Stimulated activated CD4-positive, alpha-beta T cell treated with anti-CD3 and anti-CD28 coated beads, Interleukin-2, amount 100 ng/mL, for 48 hours (primary cell): ENCODE measurements at places on chromosomes 13 and 19.
A peak's percentile ranks its signal among the peaks of the same experiment; 100 is the strongest.

- no peak for DNase-seq
Measured at GRCh38 chr19:38745316-38745715, 1.0 kb upstream of the CAPN12 start.

- no peak for DNase-seq
Measured at GRCh38 chr19:18626906-18627305, 9.9 kb upstream of the KLHL26 start.

DNA sequence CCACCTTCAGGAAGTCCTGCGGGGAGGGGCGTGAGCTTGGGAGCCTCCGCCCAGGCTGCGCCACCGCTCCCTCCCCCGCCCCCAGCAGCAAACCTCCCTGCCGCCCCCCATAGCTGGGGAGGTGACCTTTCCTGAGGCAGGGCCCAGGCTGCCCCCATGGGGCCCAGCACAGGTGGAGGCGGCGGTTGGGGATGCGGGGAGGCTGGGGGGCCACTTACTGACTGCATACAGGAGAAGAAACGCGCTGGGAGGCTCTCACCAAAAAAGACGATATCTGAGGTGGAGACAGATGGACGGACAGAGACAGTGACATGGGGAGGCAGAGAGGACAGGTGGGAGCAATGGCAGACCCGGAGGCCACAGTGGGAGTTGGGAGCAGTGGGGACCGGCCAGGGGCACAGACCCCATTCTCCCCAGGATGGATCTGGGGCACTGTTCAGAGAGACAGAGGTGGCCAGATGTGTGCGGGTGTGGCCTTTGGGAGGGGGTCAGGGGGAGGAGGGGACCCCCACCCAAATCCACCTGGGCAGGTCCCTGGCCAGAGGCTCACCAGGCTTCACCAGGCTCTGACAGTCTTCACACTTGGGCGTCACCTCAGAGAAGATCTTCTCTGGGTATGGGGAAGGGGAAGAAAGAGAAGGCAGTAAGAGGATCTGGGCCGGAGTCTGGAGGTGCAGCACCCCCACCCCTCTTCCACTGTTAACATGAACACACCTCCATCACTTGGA, 3.0 kb upstream of the RINL start:
- DNase-seq = no peak

DNA sequence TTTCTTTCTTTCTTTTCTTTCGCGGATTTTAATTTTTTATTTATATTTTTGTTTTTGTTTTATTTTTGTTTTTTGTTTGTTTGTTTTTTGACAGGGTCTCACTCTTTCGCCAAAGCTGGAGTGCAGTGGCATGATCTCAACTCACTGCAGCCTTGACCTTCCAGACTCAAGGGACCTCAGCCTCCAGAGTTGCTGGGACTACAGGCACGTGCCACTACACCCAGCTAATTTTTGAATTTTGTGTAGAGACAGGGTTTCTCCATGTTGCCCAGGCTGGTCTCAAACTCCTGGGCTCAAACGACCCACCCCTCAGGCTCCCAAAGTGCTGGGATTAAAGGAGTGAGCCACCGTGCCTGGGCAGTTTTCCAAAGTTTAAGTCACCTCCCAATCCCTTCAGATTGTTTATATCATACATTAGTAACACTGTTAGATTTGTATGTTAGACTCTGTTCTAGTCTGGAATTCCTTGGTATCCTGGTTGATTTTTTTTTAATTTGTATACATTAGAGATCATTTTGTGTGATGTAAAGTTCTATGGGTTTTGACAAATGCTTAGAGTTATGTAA, 597.3 kb downstream of the DCT start:
- no peak for DNase-seq

GRCh38 chr19:29714371-29714952, 599 bp downstream of the C19orf12 start:
- DNase-seq = no peak

DNA sequence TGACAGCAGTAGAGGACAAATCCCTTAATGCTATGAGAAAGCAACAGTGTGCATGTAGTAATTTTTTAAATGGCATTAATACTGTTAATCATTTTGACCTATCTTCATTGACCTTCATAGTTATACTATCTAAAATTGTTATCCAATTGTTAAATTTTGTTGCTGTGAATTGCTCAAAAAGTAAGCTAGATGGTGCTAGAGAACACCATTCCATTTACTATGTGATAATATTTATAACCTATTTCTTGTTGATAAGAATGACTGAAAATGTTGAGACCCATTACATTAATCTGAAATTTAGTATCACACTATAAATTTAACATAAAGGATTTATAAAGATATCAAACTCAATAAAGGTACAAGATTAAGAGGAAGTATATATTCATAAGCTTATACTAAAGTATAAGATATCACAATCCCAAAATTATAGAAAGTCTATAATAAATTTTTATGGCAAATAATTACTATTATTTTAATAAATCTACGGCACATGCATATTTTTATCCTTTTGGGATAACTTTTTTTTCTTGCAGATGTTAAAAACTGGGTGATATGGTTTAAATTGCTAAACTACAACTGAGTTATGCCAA, 1573.3 kb downstream of the PCDH9 start:
- no peak for DNase-seq

- no peak for DNase-seq
Measured at GRCh38 chr19:33518541-33518940, 3.0 kb downstream of the PEPD start.

DNA sequence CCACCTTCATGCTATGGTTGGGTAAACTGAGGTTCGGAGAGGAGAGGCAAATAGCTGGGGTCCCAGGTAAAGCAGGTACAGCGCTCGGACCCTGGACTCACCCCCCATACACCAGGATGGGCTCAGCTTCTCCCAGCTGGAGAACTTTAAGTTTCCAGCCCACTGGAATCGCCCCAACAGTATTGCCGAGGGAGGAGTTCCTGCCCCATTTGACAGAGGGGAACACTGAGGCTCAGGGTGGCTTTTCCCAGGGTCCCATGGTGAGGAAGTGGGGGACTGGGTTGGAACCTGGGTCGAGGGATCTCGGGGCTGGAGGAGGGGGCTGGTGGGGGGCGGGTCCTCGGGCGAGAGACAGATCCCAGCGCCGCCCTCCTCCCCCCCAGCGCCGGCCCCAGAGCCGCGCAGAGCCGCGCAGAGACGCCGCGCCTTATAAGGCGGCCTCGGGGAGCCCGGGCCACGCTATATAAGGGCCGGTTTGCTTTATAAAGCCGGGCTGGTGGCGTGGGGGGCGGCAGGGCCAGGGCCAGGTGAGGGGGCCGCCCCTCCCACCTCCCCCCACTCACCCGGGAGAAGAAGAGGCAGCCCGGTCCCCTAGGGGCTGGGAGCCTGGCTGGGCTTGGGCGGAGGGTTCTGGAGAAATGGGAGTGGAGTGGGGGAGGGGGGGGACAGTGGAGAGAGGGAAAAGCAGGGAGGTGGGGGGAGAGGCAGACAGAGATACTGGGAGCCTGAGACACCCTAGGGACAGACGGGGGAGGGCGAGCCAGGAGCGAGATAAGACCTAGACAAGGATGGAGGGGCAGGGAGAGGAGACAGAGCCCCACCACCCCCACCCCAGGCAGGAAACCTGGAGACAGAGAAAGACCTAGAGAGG, 1.1 kb downstream of the CNN1 start:
- DNase-seq = no peak

DNA sequence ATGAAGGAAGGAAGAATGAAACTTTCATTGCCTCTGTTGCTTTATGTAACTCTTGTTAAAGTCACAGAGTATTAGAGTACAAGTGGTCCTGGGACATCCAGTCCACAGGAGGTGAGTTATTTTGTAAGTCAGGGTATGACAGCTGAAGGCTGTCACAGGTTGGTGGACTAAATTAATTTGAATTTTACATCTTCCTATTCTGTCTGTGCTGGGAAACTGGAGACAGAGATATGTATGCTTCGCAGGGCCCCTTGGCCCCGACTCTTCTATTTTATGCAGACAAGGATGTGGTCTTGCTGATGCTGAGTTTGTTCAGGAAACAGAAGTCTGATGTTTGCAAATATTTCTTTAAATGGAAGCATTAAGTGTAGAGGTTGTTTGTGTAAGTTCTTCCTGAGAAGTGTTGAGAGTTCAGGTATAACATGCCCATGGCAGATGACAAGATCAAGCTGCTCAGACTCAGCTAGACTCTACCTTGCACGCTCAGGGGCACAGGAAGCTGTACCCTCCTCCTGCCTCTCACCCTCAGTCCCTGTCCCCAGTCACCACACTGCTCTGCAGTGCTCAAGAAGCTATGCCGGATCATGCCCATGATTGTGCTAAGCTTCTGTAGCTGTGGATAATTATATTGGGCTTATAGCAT, 23.4 kb downstream of the RASL11A start:
- DNase-seq = no peak

- DNase-seq = no peak
Measured at GRCh38 chr19:36059180-36059910, 4.6 kb downstream of the WDR62 start.

- no peak for DNase-seq
Measured at GRCh38 chr13:83975655-83976165, 93.4 kb upstream of the SLITRK1 start.

- no peak for DNase-seq
Measured at GRCh38 chr19:38657633-38658222, 10.3 kb downstream of the ACTN4 start.

GRCh38 chr13:46509981-46510380, 43.0 kb upstream of the LRCH1 start:
- no peak for DNase-seq

DNA sequence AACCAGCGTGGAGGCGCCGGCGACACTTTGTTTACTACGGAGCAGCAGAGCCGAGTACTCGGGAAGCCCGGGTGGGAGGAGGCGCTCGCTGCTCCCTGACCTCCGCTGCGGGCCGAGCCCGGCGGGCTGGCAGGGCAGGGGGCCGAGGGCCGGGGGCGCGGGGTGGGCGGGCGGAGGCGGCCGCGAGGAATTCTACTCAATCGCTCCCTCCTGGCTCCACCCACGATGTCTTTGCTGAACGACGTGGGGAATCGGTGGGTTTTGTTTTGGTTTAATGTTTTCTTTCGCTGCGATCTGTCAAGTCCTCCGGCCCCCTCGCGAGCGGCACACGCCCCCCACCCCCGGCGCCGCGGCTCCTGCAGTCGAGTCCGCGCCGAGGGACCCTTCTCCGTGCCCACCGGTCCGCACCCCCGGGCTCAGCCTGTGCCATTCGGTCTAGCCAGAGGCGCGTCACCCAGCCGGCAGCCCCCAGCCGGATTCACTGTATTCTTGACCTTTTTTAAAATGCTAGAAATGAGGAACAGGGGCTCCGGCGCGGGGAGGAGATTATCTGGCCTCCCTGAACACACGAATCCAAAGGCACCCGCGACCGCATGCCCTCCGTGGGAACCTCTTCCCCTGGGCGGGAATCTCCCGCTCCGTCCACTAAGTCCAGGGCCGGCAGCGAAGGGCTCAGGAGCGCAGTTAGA, 636 bp upstream of the FOXO1 start:
- DNase-seq = no peak

DNA sequence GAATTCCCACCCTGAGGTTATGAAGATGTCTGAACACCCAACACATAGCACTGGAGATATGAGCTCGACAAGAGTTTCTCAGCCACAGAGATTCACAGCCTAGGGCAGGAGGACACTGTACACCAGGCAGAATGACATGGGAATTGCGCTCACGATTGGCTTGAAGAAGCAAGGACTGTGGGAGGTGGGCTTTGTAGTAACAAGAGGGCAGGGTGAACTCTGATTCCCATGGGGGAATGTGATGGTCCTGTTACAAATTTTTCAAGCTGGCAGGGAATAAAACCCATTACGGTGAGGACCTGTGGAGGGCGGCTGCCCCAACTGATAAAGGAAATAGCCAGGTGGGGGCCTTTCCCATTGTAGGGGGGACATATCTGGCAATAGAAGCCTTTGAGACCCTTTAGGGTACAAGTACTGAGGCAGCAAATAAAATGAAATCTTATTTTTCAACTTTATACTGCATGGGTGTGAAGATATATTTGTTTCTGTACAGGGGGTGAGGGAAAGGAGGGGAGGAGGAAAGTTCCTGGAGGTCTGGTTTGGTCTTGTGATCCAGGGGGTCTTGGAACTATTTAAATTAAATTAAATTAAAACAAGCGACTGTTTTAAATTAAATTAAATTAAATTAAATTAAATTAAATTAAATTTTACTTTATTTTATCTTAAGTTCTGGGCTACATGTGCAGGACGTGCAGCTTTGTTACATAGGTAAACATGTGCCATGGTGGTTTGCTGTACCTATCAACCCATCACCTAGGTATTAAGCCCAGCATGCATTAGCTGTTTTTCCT, 7.0 kb downstream of the KLK3 start:
- DNase-seq = no peak

GRCh38 chr13:44815623-44816022, 173.6 kb downstream of the NUFIP1 start:
- DNase-seq = peak; percentile 33

GRCh38 chr19:13008926-13009787, 13.9 kb downstream of the NFIX start:
- no peak for DNase-seq

- no peak for DNase-seq
Measured at GRCh38 chr13:39879286-39880035, 224.0 kb downstream of the COG6 start.

GRCh38 chr13:99545979-99546378, 44.7 kb downstream of the TM9SF2 start:
- no peak for DNase-seq

GRCh38 chr13:20506696-20507095, 19.0 kb downstream of the CRYL1 start:
- no peak for DNase-seq

DNA sequence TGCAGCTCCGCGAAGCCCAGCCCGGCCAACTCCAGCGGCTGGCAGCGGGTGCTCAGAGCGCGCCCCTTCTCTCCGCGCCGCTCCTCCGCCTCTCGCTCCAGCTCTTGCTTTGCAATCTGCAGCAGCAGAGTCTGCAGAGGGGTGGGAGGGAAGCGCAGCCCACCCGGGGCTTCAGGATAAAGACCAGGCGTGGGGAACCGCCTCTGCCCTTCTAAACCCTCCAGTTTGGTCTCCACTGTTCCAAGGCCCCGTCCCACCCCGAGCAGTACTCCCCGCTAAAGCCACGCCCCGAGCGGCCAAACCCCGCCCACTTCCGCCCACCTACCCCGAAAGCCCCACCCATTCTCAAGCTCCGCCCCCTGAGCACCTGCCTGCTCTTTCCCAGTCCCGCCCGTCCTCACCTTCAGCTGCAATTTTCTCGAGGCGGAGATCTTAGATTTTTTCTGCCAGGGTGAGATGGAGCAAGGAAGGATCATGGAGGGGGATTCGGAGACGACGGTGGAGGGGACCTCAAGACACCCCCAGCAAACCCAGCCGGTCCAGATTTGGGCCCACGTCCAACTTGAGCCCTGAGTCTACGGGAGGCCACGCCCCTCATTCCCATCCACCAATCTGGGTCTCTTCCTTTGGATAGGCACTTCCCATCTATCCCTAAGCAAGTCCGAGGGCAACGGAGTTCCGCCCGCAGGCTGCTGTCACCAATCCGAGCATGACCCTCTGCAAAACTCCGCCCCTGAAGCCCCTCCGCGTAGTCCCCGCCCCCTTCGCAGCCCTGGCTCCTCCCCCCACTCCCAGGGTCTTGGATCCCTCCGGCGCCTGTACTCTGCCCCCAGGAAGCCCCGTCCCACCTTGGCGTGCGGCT, 1.1 kb downstream of the TNNI3 start:
- no peak for DNase-seq

- no peak for DNase-seq
Measured at GRCh38 chr13:109369353-109370052, 416.9 kb downstream of the IRS2 start.
